Stimulated activated CD4-positive, alpha-beta T cell treated with anti-CD3 and anti-CD28 coated beads, Interleukin-2, amount 100 ng/mL, for 24 hours (primary cell): ENCODE measurements at places on chromosomes 12 and 14.

GRCh38 chr12:107655281-107656065 lies 30.1 kb upstream of the PWP1 start:
- DNase-seq: no peak

DNA sequence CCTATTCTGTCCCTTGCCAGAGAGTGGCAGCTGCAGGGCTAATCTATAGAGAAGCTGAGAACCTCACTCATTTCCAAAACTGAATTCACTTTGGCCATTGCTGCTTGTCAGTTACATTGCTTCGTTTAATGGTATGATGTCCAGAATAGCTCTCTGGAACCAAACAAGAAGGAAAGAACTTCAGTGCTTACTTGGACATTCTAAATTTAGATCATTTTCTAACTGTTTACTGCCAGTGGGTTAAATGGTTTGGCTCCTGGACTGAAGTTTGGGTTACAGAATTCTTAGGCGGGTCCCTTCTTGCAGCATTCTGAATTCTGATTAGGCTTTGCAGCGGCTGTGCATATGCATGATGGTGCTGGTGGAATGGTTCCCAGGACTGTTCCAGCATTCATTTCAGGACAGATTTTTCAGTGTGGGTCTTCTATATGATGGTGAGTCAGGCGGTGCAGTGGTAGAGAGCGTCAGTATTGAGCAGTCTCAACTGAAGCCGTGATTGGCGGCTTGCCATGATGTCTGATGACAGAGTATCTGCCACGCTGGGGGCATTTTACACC lies 148.7 kb downstream of the DYRK2 start:
- no peak for DNase-seq

- no peak for DNase-seq
Observed at GRCh38 chr14:88025313-88025712, 20.4 kb downstream of the GPR65 start.

DNA sequence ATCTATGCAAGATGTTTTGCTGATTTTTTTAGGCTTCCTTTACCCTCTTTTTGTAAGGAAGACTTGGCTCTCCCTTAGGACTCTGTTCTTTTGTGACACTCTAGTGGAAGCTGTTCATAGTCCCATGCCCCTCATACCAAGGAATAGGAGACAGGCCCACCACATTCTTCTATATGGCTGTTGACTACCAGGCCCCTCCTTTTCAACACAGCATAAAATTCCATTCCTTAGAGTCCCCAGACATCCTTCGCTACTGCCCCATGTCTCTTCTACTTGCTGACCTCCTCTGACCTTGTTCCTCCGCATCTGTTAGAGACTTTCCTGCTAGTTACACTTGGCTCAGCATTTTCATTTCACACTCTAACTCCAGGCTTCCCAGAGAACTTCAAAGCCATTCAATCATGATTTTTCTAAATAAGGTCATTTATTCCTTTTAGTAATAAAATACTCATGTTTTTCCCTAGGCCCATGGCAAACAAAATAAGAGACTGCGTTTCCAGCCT lies 9.7 kb downstream of the PIK3C2G start:
- DNase-seq: no peak

- DNase-seq: no peak
Observed at GRCh38 chr12:54998958-54999510, 14.5 kb upstream of the TESPA1 start.

DNA sequence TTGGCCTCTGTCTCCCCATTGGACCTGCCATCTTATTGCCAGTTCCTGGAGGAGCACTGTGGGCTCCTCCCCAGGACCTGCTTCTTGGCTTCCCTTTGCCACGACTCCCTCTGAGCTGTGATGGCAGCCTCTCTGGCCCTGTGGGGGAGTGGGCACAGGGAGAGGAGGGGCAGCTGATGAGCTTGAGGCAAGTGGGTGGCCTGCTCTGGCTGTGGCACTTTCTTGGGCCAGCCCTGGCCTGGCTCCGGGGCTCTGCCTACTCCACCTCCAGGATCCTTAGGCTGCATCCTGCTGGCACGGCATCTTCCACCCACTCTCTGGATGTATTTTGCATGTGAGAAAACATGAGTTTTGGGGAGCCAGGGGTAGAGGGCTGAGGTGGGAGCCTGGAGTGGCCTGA lies 32.6 kb upstream of the MUCL1 start:
- no peak for DNase-seq

- no peak for DNase-seq
Observed at GRCh38 chr12:47458279-47458678, 247.6 kb downstream of the RPAP3 start.

GRCh38 chr12:13093191-13093847 lies 10.1 kb downstream of the GSG1 start:
- DNase-seq: no peak

DNA sequence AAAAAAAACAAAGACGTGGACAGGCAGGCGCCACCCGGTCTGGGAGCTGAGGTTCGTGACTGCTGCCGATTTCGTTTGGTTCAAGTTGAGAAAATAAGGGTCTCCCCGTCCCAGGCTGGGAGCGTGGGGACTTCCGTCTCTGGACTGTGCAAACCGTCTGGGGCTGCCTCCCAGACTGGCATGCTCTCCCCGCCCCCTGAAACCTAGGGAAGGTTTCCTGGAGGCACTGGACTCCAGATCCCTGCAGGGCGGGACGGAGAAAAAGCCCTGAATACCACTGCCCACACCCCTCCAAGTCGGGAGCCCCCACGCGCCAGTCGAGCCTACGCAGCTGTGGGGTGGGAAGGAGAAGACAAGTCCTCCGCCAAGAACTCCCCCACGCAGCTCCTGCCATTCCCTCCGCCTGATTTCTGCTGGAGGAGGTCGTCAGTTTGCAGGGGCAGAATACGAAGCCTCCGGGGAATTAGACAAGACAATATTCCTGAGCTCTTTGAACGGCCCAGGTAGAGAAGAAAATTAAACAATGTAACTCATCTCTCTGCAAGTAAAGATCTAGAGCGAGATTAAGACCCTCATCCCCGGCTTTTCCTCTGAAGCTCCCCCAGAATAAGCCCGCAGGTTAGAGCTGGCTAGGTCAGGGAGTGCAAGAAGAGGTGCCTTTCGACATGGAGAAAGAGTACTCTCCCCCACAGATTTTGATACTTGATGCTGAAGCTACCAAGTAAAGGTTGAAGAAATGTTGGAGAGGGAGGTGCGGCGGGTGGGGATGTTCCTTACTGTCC lies 10.4 kb upstream of the HOXC13 start:
- no peak for DNase-seq

DNA sequence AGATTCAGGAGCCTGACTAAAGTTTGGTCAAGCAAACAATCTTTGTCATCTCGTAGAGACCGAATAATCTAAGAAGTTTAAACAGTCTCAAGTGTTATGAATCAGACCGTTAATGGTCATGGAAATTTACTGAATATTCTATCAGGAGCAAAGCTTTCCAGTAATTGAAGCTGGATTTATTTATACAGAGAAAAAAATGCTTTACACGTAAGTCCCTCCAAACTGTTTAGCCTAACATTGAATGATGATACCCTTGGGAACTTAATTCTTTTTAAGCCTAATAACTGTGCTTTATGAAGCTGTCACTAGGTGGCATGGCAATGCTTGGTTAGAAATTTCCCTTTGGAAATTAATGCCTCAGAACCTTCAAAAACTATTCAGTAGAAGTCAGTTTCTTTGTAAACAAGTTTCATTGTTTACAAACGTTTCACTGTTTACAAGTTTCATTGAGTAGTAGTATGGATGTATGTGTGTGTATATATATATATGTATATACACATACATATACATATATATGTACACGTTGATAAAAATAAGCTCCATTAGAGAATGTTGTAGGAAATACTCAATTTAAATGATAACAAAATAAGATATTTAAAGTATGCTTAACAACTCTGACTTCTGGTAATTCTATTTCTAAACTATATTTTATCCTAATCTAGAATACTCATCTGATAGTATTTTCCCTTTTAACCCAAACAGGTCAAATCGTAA lies 32.1 kb downstream of the DEPDC4 start:
- DNase-seq: no peak

- DNase-seq: no peak
Observed at GRCh38 chr12:50598321-50598862, 93.6 kb downstream of the DIP2B start.

DNA sequence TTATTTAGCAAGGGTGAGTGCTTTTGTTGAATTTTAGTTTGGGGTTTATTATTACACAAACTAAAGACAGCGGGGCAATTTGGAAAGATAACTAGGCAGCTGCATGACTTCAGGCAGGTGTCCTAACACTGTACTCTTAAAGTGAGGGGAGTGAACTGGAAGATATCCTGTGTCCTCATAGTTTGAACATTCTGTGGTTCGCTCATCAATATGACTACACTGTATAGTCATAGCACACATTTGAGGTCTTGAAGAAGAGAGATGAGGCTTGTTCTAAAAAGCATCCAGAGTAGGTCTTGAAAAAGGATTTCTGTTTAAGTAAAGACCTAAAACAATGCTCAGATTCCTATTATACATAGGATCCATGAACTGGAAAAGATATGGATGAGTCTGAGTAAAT lies 1.7 kb upstream of the MAP3K9 start:
- DNase-seq: no peak

DNA sequence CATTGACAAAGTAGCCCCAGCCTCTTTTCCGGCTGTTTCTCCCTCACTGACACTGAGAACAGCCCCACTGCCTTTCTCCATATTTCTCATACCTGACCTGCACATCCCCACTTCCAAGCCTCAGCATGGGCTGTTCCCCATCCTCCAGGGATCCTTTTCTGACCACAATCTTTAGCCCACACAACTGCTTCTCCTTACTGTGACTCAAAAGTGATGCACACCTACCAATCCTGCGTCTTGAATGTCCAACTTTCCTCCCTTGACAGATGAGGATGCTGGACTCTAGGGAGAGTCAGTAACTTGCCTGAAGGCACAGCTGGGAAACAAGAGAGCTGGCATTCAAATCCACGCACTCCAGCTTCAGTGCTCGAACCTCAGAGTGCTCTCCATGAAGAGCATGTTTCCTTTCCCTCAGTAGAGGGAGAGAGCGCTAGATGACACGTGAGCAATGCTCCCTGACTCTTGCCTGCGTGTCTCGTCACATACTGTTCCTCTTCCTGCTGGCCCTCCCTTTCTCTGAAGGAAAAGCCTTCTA lies 75.6 kb downstream of the NTF3 start:
- no peak for DNase-seq

GRCh38 chr12:24488091-24488596 lies 460.8 kb downstream of the BCAT1 start:
- no peak for DNase-seq

DNA sequence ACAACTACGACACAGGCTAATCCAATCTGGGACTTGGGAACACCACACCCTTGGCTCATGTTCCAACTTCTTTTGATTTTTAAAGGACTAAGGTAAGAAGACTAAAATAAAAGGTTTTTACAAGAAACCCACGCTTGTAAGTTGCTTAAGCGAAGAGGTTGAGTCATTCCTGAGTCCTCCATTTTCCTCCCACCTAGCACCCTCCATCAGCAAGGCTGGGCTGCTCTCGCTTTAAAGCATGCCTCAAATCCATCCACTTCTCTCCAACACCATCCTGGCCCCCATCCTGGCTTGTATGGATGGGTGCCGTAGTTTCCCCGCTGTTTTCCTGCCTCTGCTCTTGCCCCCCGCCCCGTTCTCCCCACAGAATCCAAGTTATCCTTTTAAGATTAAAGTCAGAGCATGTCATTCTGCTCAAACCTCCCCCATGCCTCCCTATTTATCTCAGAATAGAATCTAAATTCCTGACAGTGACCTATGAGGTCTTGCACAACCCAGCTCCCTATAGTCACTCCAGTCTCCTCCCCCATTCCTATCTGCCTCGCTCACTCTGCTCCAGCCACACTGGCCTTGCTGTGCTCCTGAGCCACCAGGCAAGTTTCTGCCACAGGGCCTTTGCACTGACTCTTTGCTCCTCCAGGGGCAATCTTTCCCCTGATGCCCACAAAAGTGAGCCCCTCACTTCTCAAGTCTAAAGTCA lies 34.5 kb downstream of the SCARB1 start:
- no peak for DNase-seq

DNA sequence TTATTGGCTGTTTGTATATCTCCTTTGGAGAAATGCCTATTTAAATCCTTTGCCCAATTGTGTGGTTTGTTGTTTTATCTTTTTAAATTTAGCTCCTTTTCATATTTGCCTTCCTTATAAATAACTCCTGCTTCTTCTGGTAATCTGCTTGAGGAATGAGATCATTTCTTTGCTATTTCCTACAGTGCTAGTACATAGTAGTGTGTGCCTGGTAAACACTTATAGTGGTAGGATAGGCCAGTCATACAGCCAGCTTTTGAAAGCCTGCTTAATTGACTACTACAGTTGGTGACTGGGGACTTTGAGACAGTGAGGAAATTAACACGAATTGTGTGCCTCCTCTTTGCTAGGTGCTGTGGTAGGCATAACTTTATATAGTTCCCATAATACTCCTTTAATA lies 68.7 kb downstream of the BORCS5 start:
- no peak for DNase-seq
